ENCODE measurements at places on chromosomes 7 and 10. TPM values are rescaled to one million over a fixed set of nuclear protein-coding genes. Genes with fewer than 3 reads are reported as not detected.

HABP2 gene
- total RNA-seq: not detected

- DNase-seq: no peak
Measured at GRCh38 chr10:121959671-121960070, 15.3 kb downstream of the NSMCE4A start.

DNA sequence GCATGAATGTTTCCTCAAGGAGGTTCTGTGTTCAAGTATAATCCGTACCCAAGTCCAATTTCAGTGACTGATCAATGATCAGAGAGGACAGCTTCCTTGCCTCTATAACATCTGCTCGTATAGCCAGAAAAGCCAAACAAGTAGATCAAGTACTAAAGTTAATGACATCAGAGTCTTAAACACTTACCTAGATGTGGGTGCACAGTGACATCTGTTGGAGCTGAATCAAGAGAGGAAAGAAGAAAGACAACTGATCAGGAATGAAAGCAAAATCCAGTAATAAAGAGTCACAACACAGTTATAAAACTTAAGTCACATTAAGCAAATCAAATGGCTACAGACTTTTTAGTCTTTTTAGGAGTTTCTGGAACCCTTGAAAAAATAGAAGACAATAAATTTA lies 236.5 kb downstream of the RELN start:
- DNase-seq: no peak

GRCh38 chr7:22821702-22822485 lies 755 bp downstream of the TOMM7 start:
- DNase-seq: no peak

AHR gene
- total RNA-seq: 29.1 TPM

MACC1 gene
- total RNA-seq: not detected

DNA sequence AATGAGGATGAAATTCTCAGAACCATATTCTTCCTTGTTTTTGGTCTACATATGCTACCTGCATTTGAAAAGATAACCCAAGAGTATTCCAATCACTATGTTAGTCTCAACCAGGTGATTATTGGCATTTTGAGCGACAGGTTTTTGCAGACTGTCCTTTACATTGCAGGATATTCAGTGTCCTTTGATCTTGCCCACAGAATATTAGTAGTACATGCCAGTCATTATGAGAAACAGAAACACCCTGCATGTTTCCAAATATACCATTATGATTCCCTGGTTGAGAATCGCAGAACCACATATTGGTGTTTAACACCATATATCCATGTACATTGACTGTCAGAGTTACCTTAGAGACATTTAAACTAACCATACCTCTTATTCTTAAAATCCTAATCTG lies 30.6 kb downstream of the TMEM243 start:
- DNase-seq: no peak

DNA sequence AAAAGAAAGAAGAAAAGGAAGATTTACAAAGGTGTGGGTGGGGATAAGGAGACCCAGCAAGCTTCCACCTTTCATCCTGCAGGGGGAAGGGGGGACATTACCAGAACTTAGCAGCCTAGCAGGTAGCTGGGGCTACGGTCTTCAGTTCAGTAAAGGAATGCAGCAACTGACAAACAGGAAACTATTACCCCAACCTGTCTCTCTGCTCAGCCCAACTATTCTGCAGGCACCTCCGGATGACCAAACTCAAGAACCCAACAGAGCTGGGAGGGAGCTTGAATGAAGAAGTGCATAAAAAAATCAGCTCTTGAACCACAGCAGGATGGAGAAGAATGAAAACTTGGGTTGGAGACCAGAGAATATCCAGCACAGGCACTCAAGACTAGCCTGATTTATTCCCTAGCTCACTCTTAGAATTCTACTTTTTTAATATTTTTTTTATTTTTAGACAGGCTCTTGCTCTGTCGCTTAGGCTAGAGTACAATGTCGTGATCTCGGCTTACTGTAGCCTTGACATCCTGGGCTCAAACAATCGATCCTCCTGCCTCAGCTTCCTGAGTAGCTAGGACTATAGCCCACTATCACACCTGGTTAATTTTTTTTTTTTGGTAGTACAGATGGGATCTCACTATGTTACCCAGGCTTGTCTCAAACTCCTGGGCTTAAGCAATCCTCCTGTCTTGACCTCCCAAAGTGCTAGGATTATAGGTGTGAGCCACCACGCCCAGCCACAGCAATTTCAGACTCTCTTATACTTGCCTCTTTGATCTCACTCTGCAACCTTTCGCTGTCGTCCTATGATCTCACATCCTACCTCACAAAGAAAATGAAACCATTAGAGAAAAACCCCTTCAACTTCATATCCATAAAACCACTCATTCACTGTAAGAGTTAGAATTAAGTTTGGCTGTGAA lies 18.5 kb upstream of the C10orf67 start:
- DNase-seq: peak; percentile 55

RPP38 gene
- 19.6 TPM for total RNA-seq

NAT16 gene
- not detected for total RNA-seq

GRCh38 chr7:11709196-11709595 lies 122.8 kb downstream of the THSD7A start:
- no peak for DNase-seq

RALA gene
- total RNA-seq: 38.8 TPM

GRCh38 chr7:25430200-25430931 lies 202.1 kb upstream of the NPVF start:
- no peak for DNase-seq

- DNase-seq: no peak
Measured at GRCh38 chr10:126458466-126458865, 70.2 kb upstream of the ADAM12 start.

DNA sequence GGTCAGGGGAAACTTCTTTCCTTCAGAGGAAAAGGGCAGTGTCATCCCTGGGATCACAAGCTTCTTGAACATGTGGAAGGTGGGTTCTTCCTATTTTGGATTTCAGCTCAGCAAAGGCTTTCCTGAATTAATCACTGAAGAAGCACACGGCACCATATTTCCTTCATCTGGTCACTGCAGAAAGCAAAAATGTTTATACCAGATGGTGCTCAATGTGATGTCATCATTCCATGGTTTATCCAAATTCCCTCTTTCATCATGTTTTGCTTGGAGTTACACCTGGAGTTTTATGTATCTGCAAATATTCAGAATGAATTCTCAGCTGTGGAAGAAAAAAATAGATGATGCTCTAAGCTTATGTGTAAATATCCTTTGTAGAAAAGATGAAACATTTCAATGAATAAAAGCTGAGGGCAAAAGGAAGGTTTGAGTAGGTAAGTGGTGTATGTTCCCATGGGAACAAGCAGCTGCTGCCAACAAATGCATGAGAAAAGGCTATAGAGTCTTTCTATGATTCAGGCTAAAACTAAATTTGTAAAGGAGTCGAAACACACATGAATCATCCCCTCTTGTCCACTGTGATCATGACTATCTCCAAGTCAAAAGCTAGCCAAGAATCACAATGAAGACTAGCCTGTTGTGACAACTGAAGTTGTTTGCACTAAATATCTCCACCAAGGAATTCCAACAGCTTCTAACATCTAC lies 26.9 kb upstream of the BPGM start:
- no peak for DNase-seq

DNA sequence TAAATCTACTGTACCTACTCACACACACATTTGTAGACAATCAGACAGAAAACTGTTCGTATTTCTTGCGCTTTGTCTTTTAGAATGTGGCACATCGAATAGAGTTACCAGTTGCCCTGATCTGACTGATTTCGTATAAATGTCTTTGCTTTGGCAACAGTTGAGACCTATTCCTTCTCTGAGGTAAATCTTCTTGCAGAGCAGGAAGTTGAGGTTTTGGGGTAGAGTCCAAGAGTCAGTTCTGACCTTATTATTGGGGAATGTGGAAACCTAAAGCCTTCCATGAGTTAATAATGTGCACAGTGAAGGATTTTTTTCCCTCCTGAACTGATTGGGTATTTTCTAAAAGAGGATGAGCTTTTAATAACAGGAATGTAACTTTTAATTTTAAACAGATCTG lies 135.3 kb downstream of the KIAA1217 start:
- DNase-seq: no peak

DNA sequence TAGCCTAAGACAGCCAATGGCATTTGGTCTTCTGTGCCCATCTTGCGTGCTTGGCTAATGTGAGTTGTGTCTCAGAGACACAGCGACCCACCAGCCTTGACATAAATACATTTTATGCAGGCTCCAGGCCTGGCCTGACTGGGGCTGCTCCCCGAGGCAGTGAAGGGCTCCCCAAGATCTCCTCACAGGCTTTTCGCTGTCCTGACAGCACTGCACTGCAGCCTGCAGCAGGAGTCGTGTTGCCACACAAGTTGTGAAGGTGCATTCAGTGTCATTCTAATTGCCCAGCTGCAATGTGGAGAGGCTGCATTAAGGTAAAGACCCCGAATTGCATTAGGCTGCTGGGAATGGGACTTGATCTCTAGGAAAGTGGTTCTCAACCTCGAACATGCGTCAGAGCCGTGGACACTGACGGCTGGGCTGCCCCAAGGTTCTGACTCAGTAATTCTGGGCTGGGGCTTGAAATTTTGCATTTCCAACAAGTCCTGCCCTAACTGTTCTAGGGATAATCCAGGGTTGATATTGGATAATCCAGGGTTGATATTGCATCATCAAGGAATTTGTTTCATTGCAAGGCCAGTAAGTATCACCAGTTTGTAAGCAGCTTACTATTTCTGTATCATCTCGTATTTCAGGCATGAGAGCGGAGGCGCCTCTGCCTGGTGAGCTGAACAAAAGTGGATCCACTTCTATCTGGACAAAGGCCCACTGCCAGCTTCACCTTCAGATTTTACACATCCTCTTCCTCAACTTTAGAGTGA lies 108.7 kb upstream of the INSIG1 start:
- no peak for DNase-seq

H2BK1 gene
- total RNA-seq: not detected

- DNase-seq: no peak
Measured at GRCh38 chr10:121216295-121216694, 365.1 kb downstream of the WDR11 start.

DNA sequence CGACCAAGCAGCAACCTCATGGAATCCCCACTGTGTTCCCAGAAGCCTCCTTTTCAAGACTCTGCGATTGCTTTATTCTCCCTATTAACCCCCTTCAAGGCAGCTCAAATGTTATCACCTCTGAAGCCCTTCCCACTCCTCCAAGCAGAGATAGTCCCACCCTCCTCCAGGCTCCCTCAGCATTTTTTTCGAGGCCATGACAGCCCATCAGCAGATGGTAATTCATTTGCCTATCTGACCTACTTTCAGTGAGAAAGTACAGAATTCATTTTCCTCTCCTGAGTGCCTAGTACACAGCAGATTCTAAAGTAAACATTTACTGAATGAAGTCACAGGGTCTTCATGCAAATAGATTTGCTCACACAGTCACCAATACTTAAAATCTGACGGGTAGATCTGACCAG lies 47.8 kb downstream of the HERPUD2 start:
- DNase-seq: no peak

- DNase-seq: no peak
Measured at GRCh38 chr10:119441921-119442757, 100.4 kb downstream of the RGS10 start.

- no peak for DNase-seq
Measured at GRCh38 chr7:732094-732541, 5.0 kb upstream of the PRKAR1B start.

- no peak for DNase-seq
Measured at GRCh38 chr7:81956520-81956919, 186.7 kb upstream of the HGF start.

- peak; percentile 31 for DNase-seq
Measured at GRCh38 chr7:157250605-157251228, 86.1 kb upstream of the DNAJB6 start.

- DNase-seq: no peak
Measured at GRCh38 chr10:28326516-28327490, 23.9 kb upstream of the MPP7 start.

VKORC1L1 gene
- total RNA-seq: 28.8 TPM

CYP2E1 gene
- 0.52 TPM for total RNA-seq

- no peak for DNase-seq
Measured at GRCh38 chr10:126372396-126372795, 15.9 kb downstream of the ADAM12 start.

DNA sequence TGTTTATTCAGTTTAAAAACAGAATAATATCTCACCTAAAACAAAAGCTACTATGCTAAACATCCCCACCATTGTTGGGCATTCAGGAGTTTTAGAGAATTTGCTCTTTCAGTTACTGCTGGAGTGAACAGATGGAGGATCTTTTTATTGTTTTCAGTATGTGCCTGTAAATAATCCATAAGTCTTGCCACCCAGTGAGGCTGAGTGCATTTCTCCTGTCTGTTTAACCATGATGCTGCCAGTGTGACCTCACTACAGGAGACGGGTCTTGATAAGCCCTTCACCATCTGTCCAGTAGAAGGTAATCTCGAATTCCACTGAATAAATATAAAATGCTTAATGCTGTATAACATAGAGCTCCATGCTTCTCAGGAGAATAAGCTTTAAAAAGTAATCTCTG lies 430.9 kb downstream of the POM121L12 start:
- DNase-seq: no peak

DNA sequence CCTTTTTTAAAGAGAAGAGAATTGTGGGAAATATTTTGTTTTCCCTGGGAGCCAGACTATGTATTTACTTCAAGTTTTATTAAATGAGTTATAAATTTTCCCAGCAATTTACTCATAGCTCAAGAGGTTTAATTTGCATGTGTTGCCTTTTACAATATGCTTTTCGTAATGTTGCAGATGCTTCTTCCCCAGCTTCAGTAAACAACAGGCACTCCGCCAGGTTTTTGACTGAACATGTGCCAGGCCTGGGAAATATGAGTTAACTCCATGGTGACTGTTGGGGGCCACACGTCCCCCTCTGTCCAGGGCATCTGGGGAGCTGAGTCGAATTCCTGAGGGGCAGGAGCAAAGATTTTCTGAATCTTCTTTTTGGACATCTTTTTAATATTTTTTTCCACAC lies 545.7 kb downstream of the LRMDA start:
- no peak for DNase-seq

CHST15 gene
- 0.15 TPM for total RNA-seq

All from activated T-helper 1 cell treated with anti-CD3 and anti-CD28 coated beads, Interleukin-12 subunit alpha, Interleukin-12 subunit beta, Interleukin-2, Interleukin-4 antibody, amounts not matched to agents 30 ng/mL and 10 ng/mL and 1 ng/mL, durations not matched to agents 14 hours and 24 hours and 36 hours (primary cell).